ENCODE measurements at places on chromosomes 1 and 21.

GRCh38 chr1:205783904-205784303 is 8.6 kb upstream of the RAB29 start:
- no peak for DNase-seq

GRCh38 chr1:184518736-184519357 is 132.0 kb downstream of the C1orf21 start:
- DNase-seq = no peak

- DNase-seq = peak; percentile 76
Observed at GRCh38 chr1:244970236-244970743, 105.9 kb upstream of the HNRNPU start.

DNA sequence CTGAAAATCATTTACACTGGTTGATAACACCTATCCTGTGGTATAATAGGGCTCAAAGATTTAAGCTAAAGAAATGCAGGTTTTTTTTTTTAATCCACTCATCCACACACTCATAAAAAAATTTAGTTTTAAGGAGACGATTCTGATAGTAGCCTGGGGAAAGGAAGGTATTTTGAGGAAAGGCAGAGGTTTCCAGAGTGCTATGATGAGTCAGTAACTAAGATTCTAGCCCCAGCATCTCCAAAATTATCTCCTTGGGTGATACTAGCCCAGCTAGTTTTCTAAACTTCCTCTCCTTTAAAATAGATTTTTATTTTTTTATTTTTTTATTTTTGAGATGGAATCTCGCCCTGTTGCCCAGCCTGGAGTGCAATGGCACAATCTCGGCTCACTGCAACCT is 20.7 kb downstream of the ASAP3 start:
- DNase-seq = no peak

- no peak for DNase-seq
Observed at GRCh38 chr1:233960386-233960785, 55.9 kb downstream of the SLC35F3 start.

GRCh38 chr21:42463861-42464515 is 32.0 kb downstream of the RSPH1 start:
- DNase-seq = peak; percentile 91

DNA sequence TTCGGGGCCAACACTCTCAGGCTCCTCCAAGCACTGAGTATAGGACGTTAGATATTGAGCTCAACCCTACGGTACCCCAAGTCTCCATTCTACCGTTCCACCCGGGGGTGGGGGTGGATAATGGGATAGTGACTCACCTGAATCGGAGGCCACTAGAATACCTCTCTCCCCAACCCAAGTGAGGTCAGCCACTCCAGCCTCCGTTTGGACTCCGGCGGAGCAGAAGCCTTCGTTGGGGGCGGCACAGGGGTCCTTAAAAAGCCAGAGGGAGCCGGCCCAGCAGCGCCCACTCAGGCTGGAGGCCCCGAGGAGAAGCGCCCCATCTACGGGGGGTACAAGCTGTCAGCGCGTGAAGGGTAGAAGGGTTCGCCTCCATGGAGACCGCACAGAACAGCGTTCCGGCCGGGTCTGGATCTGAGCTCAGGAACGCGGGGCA is 556 bp downstream of the WDR77 start:
- no peak for DNase-seq

GRCh38 chr1:241998412-241998921 is 431 bp downstream of the MAP1LC3C start:
- DNase-seq = no peak

DNA sequence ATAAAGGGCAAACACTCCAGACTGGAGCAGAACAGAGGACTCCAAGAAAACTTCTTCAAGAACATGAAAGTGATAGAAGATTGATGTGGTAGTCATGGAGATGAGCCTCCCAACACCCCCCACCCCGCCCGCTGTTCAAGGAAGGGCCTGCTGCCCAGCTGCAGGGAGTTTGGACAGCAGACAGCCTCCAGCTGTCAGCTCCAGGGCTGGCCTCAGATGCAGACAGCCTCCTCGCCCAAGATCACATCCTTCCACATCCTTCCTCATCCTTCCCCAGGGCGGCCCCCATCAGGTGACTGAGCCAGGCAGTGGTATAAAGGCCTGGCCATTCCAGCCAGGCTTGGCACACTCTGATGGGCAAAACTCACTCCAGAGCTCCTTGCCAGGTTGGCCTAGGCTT is 24.6 kb downstream of the HMGN2 start:
- no peak for DNase-seq

DNA sequence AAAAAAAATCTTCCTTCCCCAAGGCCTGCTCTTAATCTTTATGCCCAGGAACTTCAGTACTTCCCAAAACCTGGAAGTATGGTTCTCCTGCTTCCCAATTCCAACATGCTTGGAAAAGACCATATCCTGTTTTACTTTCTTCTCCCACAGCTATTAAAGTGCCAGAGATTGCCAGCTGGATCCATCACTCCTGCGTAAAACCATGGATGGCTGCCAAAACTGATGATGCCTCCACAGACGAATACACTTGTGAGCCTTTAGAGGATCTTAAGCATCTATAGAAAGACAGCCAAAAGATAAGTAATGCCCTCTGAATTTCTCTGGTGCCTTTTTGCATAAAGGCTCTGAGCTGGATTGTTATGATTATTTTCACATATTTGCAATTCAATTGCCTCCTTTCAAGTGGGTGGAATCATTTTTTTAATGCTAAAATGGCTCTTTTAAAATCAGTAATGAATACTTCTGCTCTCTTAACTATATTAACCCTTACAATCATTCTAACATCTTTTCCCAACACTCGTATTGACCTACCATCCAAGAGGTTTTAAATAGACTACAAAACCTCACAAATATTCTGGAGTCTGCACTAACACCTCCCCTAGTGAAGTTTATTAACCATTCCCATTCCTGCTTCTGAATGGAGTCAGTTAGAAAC is 1807.8 kb downstream of the BRINP3 start:
- DNase-seq = no peak

- DNase-seq = no peak
Observed at GRCh38 chr1:41917835-41918449, 780 bp downstream of the HIVEP3 start.

DNA sequence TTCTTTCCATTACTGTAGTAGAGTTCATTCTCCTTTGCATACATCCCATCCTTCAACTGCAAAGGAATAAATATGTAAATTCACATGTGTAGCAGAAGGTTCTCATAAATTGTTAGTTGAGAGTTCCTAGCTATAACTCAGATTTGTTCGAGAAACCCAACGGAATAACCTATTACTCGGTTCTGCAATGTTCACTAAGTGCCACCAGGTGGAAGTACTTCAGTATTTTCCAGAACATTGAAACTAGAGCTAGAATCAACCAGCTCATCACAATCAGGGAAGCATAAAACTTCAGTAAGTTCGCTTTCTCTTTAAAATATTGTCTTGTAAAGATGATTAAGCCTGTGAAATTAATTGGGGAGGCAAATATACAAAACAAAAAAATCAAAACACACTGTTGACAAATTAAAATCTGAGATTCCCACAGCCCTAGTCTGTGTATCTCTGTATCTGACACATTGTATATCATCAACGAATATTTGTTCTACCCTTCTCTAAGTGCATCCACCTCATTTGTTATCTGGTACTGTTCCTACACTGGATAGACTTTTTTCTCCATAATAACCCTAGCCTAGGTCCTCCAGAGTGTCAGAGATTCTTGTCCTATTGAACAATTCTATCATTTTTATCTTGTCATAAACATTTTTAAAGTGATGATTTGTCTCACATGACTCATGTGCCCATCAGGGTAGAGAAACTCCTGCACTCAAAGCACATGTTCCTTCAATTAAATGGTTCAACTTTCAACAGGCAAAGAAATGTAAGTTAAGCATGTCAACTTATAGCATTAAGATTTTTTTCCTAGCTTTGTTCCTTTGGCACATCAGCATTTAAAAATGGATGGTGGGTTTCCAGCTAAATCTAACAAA is 31.9 kb downstream of the MROH9 start:
- DNase-seq = no peak

GRCh38 chr1:35561972-35562680 is 4.5 kb downstream of the NCDN start:
- DNase-seq = no peak

GRCh38 chr1:66013371-66013770 is 220.7 kb downstream of the PDE4B start:
- no peak for DNase-seq

- DNase-seq = peak; percentile 16
Observed at GRCh38 chr1:234398849-234399381, 25.7 kb downstream of the COA6 start.

DNA sequence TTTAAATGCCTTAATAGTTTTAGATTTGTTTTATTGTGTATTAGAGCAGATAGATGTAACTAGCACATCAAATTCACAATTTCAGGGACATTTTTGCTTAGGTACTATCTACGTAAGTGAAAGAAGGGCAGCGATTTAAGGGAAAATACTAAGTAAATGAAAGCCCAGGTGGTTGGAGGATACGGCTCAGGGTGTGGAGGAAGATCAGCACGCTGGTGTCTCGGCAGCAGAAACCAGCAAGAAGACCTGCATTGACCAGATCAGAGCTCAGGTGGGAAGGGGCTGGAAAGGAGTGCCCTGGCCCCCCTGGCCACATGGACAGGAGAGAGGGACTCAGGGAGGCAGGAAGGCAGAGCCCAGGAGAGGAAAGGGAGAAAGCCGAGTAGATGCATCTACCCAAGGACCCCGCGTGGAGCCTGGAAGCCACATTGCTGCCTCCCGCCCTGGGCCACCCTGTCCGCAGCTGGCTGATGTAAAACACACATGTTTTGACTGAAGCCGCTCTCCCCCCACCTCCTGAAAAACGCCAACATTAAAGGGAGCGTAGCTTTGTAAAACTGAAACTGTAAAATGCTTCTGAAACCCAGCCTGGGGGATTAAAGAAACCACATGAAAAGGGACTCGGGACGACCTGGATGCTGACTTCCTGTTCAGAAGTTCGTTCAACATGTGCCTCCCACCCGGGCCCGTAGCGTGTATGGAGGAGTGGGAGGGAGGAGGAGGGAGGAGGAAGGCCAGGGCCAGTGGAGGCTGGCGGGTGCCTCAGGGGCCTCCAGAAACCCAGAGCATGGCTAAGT is 72.6 kb upstream of the TARDBP start:
- DNase-seq = no peak

- no peak for DNase-seq
Observed at GRCh38 chr21:44762221-44763049, 39.2 kb downstream of the UBE2G2 start.

DNA sequence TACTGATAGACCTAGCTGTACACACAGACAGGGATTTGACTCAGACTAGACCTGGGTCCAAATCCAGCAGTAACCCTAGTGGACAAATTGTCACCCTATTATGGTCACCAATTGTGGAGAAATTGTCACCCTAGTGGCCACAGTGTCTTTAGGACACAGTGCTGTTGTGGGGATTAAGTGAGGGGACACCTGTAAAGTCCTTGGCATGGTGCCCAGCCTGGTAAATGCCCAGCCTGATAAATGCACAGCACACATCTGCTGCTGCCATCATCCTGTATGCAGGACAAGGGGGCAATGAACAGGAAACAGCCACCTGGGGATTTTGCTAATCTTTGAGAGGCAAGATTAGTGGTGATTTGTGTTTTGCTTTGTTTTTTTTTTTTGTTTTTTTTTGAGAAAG is 2.3 kb downstream of the TMEM61 start:
- no peak for DNase-seq

DNA sequence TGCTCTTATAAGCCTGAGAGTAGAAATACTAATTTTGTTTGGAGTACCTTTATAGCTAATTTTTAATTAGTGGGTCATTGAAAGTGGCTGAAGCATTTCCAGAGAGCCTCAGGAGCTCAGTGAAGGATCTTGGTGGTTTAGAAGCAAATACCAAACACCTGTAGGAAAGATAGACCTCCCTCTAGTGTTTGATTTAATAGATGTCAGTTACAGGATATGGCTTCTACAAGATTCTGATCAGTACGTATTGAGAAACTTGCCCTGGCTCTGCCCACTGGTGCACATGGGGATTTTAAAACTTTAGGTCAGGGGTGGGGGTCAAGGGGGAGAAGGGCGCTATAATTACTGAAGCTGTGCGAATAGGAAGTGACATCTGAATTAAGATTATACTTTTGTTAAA is 122.2 kb downstream of the POU2F1 start:
- peak; percentile 62 for DNase-seq

- no peak for DNase-seq
Observed at GRCh38 chr1:10250663-10251062, 40.3 kb downstream of the KIF1B start.

DNA sequence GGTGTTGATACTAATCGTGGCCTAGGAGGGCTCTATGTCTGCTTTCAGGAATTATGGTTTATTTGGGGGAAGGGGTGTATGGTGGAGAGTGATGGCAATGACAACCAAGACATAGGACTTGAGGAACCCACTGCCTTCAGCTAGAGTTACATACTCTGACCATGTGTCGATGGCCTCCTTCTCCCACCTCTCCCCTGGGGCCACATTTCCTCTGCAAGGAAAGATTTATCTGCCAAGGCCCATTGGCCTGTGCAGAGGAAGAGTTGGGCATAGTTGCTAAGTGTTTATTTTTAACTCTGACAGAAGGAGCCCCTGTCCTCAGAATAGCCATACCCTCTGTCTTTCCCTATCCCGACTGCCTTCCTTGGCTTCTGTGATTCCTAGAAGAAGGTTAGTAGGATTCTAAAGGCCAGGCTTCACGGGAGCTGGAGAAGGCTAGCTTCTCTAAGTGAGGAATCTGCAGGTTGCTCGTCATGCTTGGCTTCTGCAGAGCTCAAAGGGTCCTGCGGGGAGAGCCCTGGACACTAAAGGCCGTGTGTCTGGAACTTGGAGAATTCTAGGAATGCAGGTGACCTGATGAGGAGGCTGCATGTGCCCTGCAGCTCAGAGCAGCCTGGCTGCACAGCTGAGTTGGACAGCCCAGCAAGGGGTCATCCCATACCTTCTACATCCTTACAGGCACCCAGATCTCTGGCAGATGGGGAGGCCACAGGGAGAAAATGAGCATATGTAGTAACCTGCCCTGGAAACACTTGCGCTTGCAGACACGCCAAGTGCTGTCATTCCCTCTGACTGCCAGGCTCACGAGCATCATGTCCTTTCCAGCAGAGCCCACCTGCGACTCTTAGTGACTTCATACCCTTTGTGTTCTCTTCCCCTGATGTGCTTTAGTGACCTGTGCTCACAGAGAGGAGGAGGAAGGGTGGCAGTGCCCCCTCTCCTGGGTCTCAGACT is 9.7 kb downstream of the MAPKAPK2 start:
- no peak for DNase-seq

GRCh38 chr1:168476588-168477385 is 67.0 kb downstream of the XCL2 start:
- no peak for DNase-seq

GRCh38 chr1:8889925-8890785 is 11.7 kb upstream of the ENO1 start:
- DNase-seq = no peak

DNA sequence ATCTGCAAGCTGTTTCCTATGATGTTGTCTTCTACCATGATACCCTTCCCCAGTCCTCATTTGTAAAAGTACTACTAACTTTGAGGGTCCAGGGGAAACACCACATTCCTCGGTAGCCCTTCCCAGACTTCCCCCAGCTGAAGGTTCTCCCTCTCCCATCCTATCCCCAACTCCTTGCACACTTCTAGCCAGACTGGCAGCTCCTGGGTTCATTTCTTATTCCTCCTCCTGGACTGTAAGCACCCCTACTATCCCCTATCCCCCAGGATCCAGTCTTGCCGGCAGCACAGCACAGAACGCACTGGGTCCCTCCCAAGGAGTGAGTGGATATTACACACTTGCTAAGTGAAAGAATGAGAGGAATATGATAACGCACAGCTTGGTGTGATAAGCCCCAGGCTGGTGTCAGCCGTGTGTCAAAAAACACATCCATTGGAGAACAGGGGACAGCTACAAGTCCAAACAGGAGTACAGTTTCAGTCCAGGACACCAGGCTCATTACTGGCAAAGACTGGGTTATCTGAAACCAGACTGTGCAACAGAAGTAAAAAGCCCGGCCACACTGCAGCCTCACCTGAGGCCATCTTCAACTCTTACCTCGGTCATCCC is 100.2 kb downstream of the SSBP3 start:
- no peak for DNase-seq

Measured in GF-D8 (cell line).